ENCODE measurements at places on chromosomes 2 and 18.
A peak's percentile ranks its signal among the peaks of the same experiment; 100 is the strongest.

GRCh38 chr2:47061944-47062678 lies 93.0 kb downstream of the STPG4 start:
- no peak for DNase-seq

GRCh38 chr18:4549164-4549872 lies 94.2 kb upstream of the DLGAP1 start:
- DNase-seq, result no peak

GRCh38 chr18:23401400-23402347 lies 51.4 kb upstream of the RIOK3 start:
- DNase-seq, result no peak

- no peak for DNase-seq
Measured at GRCh38 chr2:113834051-113834730, 55.7 kb upstream of the ACTR3 start.

GRCh38 chr2:168694173-168694572 lies 108.3 kb upstream of the NOSTRIN start:
- no peak for DNase-seq

GRCh38 chr2:79112269-79112668 lies 8.0 kb upstream of the REG1A start:
- DNase-seq, result no peak

GRCh38 chr2:172103471-172104272 lies 972 bp upstream of the DLX2 start:
- peak; percentile 88 for DNase-seq

- no peak for DNase-seq
Measured at GRCh38 chr2:219416235-219416602, 2.0 kb upstream of the DES start.

DNA sequence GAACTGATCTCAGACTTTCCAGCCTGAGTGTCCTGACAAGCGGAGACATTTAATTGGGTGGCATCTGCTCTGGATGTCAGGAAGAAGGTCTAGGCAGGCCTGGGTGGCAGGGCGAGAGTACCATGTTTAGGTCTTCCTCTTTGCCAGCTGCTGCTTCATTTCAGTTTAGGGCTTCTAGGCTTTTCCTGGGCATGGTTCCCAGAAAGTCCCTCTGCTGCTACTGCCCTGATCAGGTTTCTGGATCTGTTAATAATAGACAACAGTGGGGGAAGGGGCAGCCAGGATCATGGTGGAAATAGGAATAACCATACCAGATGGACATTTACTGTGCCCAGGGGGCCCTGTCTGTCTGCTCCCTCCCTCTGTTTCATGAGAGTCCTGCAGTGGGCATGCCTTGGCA lies 2.3 kb upstream of the PLCD4 start:
- no peak for DNase-seq

- DNase-seq, result no peak
Measured at GRCh38 chr2:70173520-70173919, 17.3 kb downstream of the C2orf42 start.

GRCh38 chr18:48324651-48325050 lies 84.5 kb downstream of the ZBTB7C start:
- DNase-seq, result no peak

DNA sequence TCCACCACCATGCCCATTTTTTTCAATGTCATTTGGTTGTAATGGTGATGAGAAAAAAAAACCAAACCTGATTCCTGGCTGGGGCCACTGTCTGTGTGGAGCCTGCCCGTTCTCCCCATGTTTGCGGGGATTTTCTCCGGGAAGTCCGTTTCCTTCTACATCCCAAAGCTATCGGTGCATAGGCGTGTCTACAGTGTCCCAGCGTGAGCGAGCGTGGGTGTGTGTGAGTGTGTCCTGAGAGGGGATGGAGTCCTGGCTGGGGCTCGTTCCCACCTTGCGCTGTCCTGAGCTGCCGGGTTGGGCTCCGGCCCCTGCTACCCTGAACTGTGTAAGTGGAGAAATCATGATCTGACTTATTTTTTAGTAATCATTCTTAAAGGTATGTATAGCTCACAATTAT lies 7.3 kb upstream of the ZAP70 start:
- DNase-seq, result no peak

DNA sequence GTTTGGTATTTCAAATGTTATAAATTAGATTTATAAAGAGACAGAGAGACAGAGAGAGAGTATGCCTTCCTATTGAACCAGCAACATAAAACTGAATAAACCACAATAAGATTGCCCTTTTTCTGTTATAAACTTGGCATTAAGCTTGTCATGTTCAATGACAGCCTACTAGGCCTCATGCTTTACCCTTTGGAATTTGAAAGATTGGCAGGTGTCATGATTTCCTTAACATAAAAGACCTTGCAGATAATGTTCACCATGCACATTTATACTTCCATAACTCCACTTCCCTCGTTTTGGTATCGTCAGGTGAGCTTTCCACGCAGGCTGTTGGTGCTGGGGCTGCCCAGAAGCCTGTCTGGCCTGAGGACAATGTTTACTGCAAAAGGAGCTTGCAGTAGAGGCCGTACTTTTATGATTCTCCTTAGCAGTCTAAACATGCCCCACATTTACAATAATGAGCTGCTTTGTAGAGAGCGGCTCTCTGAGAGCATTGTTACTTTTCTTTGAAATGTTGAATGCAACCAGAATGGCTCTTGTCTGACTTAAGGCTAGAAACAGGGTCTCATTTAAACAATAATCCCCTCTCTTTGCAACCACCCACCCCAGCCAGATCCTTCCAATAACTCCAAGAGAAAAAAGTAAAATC lies 379.1 kb upstream of the ATP5MC3 start:
- no peak for DNase-seq

GRCh38 chr2:25664183-25664964 lies 9.0 kb downstream of the DTNB start:
- DNase-seq, result peak; percentile 56

DNA sequence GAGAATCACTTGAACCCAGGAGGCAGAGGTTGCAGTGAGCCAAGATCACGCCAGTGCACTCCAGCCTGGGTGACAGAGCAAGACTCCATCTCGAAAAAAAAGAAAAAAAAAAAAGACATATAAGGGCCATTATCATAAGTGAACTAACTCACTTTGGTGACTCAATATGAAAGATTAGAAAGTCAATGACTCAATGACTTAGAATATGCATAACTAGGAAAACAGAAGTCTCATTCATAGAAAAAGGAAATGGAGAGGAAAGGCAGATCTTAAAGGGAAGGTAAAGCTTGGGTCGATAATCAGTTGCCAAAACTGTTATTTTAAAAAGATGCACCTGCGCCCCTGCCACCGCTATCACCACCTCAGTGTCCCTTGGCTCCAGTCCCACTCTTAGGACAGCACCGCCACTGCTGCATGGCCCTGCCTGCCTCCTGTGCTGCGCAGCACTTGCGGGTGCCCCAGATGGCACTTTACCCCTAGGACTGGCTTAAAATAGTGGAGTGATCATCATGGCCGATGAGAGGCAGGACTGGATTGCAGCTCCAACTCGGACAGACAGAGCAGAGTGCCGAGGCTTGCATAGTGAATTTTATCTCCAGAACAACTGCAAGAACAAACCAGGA lies 54.7 kb downstream of the INO80D start:
- peak; percentile 19 for DNase-seq

GRCh38 chr2:233711312-233712008 lies 1.2 kb upstream of the UGT1A5 start:
- peak; percentile 86 for DNase-seq

- no peak for DNase-seq
Measured at GRCh38 chr18:42045346-42045745, 90.3 kb downstream of the PIK3C3 start.

GRCh38 chr2:26326514-26326913 lies 19.4 kb upstream of the SELENOI start:
- no peak for DNase-seq

GRCh38 chr2:168033966-168034365 lies 213.4 kb downstream of the STK39 start:
- DNase-seq, result no peak

DNA sequence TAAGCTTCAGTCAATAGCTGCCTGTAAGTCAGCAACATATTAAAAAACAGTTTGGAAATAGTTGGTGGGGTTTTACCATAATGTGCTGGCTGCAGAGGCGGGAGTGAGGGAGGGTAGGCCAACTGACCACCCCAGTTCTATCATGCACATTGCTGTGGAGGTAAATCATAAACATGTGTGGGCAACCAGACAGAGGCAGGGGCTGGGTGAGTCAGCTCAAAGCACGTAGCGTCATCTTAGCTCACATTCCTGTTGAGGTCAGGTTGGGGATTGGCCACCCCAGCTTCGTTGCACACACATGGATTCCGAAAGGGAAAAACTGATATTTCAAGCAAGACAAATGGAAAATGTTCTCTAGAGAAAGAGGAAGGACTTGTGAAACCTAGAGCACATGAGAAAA lies 19.5 kb downstream of the GPR45 start:
- no peak for DNase-seq

GRCh38 chr2:33342171-33342570 lies 134.3 kb upstream of the RASGRP3 start:
- DNase-seq, result no peak

- DNase-seq, result peak; percentile 73
Measured at GRCh38 chr2:113080134-113080533, 12.4 kb downstream of the IL1F10 start.

GRCh38 chr2:230068651-230069055 lies at the start of gene SLC16A14:
Gene SLC16A14 (minus strand): TSS chr2:230068924. CDS start chr2:230059352, 9,572 bp downstream.
- DNase-seq, result peak; percentile 49

DNA sequence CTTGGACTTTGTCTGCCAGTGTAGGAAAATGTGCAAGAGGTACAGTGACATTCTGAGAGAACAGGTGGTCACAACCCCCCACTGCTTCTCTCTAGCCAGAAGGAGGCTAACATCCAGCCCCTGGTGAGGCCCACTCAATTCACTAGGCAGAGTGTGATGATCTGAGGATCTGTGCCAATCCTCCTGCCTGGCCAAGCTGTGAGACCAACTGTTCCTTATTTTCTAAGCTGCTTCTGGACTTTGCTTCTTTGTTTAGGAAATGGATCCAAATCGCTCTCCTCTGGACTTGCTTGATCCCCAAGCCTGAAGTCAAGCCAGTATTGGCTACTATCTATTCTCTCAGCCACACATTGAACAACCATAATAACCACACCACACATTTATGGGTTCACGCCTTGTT lies 202.8 kb downstream of the PIK3C3 start:
- no peak for DNase-seq

DNA sequence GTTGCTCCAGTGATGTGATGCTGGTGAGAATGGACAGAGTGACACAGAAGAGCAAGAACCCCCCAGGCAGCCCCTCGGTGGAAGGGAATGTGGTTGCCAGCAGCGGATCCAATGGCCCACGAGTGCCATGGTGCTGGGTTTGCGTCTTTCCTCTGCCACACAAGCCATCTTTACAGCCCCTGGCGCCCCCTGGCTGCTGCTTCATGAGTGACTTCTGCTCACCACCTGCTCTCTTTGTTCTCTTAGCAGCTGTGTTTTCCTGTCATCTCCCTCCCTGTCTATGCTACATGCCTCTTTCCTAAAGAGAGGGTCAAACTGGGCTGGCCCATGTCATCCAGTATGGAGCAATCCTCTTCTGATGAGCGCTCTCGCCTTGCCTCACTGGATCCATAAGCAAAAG lies 300.0 kb upstream of the SMIM21 start:
- DNase-seq, result peak; percentile 73

- DNase-seq, result no peak
Measured at GRCh38 chr2:33265584-33266338, 210.7 kb upstream of the RASGRP3 start.

Measured in activated CD4-positive, alpha-beta T cell treated with anti-CD3 and anti-CD28 coated beads for 36 hours (primary cell).